ENCODE measurements at places on chromosomes 5 and 9.

DNA sequence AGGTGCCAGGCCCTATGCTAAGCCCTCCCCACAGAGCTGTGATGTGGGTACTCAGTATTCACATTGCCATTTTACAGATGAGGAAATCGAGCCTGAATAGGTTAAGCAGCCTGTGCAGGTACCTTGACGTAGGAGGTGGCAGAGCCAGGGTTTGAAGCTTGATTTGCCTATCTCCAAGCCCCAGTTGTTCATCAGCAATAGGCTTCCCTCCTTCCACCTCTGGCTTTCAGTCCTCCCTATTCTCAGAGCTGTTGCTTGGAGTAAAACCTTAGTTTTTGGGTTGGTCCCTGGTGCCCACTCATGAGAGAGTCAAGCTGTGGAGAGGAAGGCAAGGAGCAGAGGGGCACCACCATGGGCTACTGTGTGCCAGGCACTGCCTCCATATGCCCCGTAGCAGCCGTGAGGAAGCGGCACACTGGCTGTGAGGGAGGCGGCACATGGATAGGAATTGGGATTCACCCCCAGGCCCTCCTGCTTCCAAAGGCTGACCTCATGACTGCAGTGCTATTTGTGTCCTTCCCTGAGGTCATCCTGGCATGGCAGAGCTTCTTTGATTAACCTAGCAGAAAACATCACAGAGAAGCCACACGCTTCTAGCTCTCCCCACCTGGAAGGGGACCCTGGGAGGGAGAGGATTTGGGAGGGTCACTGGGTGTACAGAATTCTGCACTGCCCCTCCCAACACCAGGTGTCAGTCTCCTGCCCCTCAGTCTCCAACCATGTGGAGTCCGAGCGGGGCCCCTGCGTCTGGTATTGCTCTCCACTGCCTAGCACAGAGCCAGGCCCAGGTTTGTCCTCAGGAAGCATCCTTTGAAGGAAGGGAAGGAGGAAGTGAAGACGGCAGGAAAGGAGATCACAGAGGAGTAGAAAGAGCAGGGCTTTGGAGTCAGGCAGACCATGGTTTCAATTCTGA lies 109.8 kb downstream of the RGS3 start:
- DNase-seq = no peak

DNA sequence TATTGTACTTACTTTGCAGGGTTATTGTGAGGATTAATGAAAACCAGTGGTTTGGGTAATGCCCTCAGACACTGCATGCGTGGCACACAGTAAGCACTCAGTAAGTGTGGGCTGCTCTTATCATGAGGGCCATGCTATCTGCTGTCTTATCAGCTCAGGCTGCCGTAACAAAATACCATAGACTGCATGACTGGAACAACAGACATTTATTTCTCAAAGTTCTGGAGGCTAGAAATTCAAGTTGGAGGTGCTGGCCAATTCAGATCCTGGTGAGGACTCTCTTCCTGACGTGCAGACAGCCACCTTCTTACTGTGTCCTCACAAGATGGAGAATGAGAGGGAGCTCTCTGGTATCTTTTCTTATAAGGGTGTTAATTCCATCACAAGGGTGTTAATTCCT lies 23.9 kb upstream of the SH3PXD2B start:
- no peak for DNase-seq

- DNase-seq = peak; percentile 5
Measured at GRCh38 chr5:179267671-179268083, 77.6 kb downstream of the ADAMTS2 start.

DNA sequence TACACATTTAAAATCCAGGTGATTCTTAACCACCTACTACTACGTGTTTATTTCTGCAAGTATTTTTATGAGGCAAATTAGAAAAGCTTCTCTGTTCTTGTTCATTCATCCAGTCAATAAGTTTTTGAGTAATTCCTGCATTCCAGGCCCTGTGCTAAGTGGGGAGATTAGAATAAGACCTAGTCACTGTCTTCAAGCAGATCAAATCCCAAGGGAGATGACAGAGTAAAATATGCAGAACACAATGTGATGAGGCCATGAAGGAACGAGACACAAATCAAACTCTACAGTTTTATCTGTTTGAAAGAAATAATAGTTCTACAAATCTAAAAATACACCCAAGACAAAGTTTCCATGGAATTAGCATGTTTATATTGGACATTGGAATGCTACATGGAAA lies 158.8 kb downstream of the CEP120 start:
- DNase-seq = no peak

- no peak for DNase-seq
Measured at GRCh38 chr5:77743181-77743580, 33.0 kb downstream of the TBCA start.

DNA sequence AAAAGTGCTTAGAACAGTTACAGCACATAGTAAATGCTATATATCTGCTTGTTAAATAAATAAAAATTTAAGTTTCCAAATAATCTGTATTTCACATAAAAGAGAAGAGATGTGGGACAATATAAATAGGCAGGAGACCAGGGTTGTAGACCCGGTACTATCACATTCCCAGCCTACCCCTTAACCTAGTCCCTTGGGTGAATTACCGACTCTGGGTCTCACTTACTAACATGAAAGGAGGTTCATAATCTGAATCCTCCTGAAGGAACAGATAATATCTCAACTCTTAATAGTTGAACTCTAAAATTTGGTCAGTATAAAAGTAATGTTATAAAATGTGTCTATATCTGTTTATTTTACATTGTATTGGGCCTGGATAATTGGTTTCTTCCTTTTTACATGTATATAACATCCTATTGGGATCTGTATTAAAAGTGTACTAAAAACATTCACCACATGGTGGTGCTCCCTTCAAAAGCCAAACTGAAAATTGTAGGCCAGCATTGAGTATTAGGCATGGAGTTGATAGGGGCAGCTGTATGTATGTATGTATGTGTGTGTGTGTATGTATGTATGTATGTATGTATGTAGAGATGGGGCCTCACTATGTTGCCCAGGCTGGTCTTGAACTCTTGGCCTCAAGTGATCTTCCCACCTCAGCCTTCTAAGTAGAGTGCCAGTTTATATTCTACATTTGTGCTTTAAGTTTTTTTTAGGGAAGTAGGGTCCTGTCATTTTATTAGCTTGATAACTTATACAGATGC lies 64.2 kb upstream of the ABL1 start:
- no peak for DNase-seq

- peak; percentile 72 for DNase-seq
Measured at GRCh38 chr9:97501177-97501971, at the start of gene TMOD1. Gene TMOD1 (plus strand): TSS chr9:97501666. CDS start chr9:97524189, 22,523 bp downstream.

GRCh38 chr5:59592101-59592500 lies 301.4 kb downstream of the PDE4D start:
- DNase-seq = no peak

GRCh38 chr5:74042959-74043358 lies 417.0 kb downstream of the ARHGEF28 start:
- no peak for DNase-seq

DNA sequence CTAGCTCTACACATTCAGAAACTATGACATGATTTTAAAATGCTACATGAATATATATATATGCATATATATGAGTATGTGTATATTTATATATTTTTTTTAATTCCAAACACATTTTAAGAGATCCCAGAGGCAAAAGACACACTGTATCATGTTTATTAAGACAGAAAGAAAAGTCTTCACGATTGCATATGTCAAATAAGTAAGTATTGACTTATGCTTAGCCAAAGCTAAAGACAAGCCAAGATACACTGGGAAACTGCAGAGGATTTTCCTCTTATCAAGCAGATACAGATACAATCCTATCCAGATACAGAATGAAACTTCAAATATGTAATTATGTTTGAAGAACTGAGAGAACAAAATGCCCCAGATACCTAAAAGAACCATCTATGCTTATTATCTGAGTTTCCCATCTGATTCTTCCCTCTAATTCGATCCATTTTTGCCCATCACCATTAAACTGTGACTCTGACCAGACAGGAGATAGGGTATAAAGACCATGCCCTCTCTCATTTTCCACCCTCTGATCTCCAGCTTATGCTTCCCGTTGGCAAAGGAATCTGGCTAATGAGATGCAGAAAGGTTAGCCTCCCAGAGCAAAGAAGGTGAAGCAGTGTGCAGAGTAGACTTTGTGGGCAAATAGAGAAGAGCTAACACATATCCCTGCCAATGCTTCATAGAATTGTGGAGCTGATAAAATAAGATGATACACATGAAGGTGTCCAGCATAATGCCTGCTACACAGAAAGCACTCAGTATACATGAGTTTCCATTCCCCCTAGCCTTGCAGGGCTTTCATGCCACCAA lies 131.0 kb upstream of the TARS1 start:
- no peak for DNase-seq

- DNase-seq = no peak
Measured at GRCh38 chr9:87276851-87277261, 220.8 kb upstream of the DAPK1 start.

GRCh38 chr9:133716564-133717112 lies 21.5 kb downstream of the SARDH start:
- DNase-seq = no peak

DNA sequence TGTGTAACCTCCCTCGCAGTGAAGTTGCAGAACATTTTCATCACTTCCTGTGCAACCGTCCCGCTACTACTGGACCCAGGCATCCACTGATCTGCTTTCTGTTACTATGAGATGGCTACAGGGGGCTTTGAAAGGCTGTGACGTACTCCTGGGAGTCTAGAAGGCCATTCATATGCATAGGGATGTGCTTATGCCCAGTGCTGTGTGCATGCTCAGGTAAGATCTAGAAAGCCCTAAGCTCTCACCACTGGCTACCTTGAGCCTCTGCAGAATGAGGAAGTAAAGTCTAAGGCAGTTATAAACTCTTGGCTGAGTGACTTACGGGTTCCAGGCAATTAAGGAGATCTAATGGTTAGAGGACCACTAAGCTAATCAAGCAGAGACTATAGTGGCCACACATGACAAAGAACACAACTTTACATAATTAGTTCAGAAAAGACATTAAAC lies 11.8 kb downstream of the HNRNPAB start:
- DNase-seq = no peak

GRCh38 chr5:178361657-178362445 lies 129.2 kb upstream of the PHYKPL start:
- DNase-seq = no peak

DNA sequence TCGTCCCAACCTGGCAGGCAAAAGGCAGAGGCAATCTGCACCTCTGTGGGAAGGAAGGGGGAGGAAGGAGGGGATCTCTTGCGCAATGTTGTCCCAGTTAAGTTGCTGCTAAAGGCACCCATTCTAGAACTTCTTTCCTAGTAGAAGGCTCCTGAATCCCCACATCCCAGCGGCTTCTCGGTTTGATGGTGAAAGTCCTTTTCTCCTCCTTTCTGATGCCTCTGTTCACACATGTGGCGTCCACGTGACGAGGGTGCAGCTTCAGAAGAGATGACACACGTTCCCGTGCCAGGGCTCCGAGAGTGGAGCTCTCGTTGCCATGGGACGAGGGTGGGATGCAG lies 96.9 kb upstream of the FCN2 start:
- DNase-seq = no peak

DNA sequence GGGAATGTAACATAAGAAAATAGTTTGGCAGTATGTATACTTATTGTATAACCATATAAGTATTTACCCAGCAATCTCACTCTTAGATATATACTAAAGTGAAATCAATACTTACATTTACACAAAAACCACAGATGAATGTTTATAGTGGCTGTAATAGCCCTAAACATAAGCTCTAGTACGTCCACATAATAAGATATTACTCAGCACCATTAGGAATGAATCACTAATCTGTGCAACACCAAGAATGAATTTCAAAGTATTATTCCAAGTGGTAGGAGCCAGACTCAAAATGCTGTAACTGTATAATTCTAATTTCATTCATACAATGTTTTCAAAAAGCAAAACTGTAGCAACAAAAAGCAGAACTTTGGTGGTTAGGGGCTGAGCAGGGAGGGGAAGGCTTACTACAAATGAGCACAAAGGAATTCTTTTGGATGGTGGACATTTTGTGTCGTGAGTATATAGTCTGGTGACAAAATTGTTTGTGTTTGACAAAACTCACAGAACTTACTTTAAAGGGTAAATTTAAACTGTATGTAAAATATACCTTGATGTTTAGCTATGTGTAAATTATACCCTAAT lies 11.9 kb upstream of the C5orf46 start:
- no peak for DNase-seq

Measured in activated CD8-positive, alpha-beta memory T cell treated with anti-CD3 and anti-CD28 coated beads for 24 hours (primary cell).